Tibial artery (tissue), 4 donors: ENCODE measurements at places on chromosomes 16 and 17.

- no peak for DNase-seq
Observed at GRCh38 chr16:49824593-49824992, 31.3 kb downstream of the ZNF423 start.

DNA sequence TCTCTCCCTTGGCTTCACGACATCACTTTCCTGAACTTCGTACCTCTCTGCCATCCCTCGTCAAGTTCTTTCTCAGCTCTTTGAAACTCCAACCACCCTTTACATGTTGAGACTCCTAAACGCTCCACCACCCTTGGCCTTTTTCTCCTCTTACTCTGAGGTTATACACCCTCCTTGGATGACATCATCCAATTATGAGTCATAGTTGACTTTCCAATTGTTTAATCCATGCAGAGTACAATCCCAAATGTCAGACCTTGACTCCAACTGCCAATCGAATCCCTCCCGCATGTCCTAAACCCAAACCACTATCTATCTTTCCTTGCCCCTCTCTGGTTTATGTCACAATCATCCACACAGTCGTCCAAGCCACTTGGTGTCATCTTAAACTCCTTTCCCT is 18.4 kb upstream of the C16orf82 start:
- DNase-seq: no peak

DNA sequence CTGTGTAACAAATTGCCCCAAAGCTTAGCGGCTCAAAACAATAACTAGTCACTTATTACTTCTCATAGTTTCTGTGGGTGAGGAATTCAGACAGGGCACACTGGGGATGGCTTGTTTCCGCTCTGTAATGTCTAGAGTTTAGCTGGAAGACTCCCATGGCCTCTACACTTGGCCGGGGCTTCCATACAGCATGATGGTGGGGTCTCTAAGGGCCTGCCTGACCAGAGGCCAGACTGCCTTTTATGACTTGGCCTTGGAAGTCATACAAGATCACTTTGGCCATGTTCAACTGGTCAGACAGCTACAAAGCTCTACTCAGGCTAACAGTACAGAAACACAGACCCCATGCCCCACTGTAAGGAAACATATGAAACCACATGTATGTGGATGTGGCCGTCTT is 8.2 kb downstream of the GLP2R start:
- DNase-seq: no peak

GRCh38 chr16:76207270-76207669 is 69.9 kb upstream of the CNTNAP4 start:
- DNase-seq: no peak

DNA sequence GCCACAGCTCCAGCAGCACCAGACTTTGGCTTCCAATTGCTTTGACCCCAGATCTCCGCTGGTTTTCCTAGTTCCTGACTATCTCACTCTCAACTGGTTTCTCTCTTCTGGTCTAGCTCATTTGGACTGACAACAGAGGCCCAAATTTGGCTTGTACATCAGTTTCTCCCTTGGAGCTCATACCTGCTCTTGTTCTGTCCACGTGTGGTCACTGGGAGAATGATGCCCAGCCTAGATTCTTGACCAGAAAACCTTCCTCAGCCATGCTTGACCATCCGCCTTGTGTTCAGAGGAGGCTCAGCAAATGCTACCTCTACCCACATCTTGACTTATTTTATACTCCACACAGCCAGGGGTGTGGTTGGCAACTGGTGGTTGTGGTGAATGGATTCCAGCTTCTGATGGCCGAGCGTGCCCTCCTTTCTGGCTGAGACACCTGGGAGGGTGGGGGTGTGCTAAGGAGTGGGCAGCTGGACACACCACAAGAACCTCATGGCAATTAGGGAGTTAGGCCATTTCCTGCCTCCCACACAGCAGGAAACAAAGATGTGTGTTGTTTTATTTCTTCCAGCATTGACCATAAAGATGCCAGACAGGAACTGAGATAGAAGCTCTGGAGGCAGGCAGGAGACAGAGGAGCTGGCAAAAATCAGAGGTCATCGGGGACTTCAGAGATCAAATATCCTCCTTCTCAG is 93.8 kb upstream of the FAM20A start:
- DNase-seq: no peak

DNA sequence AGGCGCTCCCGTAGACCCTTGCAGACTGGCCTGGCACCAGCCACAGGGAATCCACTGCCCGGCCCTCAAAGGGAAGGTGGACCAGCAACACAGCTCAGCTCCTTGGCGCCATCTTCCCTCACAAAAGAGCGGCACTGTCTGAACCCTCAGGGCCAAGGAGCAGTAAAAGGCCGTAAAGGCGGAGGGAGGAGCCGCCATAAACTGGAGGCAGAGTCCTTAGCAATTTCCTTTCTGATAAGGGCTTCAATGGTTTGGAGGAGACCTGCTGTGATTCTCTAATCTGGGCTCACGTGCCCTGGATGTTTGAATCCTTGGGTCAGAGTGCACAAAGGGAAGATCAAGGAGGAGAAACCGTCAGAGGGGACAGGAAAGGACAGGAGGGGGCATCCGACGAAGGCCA is 15.5 kb upstream of the AXIN2 start:
- DNase-seq: no peak

GRCh38 chr17:83061586-83061985 is 17.8 kb upstream of the METRNL start:
- DNase-seq: no peak

DNA sequence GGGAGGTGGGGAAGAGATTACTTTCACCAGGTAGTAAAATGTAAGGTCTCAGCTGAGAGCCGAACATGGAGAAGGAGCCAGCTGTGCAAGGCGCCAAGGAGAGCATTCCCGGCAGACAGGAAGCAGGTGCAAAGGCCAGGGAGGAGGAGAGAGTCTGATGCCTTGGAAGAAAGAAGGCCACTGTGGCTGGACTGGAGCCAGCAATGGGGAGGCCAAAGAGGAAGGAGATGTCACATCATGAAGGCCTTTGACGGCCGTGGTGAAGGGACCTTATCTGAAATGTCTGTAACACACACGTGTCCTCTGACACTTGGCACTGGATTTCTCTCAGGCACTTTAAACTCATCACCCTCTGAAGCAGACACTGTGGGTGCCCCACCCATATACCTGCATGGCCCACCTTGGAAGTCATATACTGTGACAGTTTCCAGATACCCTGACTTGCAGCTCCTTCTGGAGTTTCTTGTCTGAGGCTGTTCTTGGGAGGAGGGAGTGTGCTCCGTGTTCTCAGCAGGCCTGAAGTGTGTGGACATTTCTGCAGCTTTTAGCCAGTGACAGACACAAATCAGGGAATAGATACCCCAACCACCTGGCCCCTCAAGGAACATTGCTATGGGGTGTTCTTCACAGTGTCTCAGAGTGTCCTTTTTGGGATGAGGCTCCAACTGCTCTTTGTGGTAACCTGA is 1.9 kb upstream of the SLC5A2 start:
- peak; percentile 44 for DNase-seq

GRCh38 chr17:43412166-43412565 is 13.4 kb downstream of the ARL4D start:
- DNase-seq: no peak
